H7 (cell line): ENCODE measurements at places on chromosomes 1 and 21.

DNA sequence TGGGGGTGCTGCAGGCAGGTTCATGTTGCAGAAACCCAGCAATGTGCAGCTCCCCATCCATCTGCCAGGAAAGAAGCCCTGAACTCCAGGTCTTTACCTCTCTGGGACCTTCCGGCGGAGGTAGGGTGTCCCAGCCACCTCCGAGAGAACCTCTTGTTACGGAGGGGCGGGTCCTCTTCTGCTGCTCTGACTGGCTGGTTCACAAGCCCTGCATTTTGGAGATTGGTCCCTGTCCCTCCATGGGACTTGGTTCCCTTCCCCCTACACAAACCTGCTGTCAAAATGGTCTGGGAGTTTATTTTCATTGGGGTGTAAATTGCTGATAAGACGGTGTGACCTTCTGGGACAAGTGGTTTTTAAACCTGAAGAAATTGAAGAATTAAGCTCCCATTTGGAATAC is 8.0 kb upstream of the CELSR2 start:
- peak; percentile 76 for DNase-seq

- DNase-seq, result no peak
Observed at GRCh38 chr1:100302739-100303138, 36.7 kb downstream of the RTCA start.

- DNase-seq, result peak; percentile 30
Observed at GRCh38 chr1:235516862-235517446, 12.7 kb upstream of the B3GALNT2 start.

DNA sequence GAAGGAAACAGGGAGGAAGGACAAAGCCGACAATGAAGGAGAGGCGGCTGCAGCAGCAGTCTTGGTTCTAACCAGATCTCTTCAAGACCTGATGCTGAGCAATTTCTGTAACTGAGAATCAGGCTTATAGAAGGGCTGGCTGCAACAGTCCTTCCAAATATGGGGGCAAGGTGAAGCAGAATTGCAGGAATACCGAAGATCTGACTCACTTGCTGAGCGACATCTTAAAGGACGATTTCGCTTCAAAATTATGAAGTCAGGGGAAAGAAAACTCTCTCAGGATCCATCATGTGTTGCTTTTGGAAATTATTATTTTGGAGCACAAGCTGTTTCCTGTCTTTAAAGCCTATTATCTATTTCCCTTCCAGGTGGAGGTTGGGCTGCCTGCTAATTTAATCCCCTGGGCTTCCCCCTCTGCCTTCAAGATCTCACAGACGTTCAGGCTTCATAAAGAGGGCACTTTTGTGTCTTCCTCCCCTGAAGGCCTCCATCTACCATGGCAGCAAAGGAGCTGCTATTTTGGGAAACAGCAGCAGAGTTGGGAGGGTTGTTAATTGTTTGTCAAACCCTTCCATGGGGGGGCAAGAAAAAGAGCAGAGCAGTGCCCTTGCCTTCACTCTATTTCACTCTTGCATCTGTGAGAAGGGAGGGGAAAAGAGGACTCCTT is 10.8 kb upstream of the IER5 start:
- no peak for DNase-seq

DNA sequence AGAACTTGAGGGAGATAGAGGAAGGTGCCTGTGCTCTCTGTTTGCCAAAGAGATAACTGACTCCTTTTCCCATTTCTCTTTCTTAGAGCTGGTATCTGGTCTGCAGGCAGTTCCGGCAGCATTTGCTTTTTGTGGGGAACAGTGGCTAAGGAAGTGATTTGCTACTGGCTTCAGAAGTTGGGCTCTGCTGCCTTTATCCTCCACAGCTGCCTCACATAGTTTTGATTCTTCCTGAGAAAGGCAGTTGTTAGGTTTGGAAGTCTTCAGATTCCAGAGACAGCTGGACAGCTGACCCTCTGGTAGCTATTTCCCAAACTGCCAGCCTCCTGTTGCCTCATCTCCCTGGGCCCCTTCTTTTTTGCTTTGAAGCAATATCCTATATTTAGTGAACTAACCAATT is 62.6 kb upstream of the MACF1 start:
- DNase-seq, result peak; percentile 44

- peak; percentile 79 for DNase-seq
Observed at GRCh38 chr1:32274646-32275340, 17.1 kb upstream of the HDAC1 start.

- no peak for DNase-seq
Observed at GRCh38 chr1:179757933-179758332, 14.8 kb downstream of the FAM163A start.

- DNase-seq, result peak; percentile 82
Observed at GRCh38 chr1:226637147-226637935, 88.8 kb downstream of the STUM start.

- DNase-seq, result no peak
Observed at GRCh38 chr1:184329962-184330868, 56.6 kb upstream of the C1orf21 start.

- no peak for DNase-seq
Observed at GRCh38 chr1:94531664-94532063, 9.9 kb downstream of the F3 start.

DNA sequence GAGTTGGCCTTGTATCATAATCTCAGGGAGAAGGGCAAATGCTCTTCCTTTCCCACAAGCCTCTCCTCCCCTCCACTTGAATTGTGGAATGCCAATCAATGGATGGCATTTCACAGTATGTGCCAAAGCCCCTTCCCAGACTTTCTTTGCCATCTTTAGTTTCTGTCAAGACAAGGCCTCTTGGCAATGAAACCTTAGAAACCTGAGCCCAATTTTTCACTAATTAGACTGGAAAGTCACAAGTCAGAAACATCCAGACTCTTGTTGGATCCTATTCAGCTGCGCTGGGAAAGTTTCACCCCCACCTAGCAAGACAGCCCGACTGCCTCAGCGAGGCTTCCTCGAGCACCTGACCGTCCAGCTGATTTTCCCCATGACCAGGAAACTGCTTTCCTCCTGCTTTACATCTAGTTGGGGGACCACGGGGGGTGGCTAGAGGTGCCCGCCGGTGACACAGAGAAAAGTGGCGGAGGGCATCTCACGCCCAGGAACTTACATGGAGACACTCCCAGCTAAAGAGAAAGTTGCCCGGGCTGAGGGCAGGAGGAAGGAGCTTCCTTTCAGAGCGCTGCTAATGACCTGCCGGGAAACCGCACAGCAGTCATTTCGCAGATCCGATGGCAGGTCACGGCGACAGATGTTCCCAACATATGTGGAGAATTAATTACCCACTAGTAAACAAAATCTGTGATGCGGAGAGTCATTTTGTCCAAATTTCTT is 302.6 kb upstream of the RRP15 start:
- no peak for DNase-seq

GRCh38 chr1:57131701-57132394 is 166.0 kb upstream of the C8B start:
- no peak for DNase-seq

GRCh38 chr1:22712502-22713271 is 2.0 kb downstream of the EPHB2 start:
- peak; percentile 59 for DNase-seq

DNA sequence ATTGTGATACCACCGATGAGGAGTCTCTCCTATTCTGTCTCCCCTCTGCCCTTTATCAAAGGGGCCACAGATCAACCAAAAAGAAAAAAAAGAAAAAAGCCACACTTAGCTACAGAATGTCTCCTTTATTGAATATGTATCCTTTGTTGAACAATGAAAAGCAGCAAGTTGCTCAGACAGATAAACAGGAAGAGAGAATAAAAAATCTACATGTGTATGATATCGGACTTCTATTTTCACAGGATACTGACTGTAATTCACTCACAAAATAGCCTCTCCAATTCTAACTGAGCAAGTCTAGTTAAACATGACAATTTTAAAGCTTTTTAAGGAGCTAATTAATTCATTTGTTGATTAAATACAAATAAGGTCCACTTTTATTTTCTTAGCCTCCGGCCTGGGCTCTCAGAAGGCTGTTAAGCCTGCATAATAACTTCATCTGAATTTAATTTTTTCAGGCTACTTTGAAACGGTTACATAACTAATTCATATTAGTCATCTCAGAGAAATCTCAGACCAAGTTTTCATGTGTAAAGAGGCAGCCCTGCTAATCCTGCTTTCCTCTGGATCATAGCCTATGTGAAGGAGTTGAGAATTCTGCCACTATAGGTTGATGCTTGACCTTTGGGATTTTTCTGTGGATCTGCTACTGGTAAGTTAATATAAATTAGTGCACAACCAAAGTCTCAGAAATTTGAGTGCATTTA is 304.1 kb upstream of the NR5A2 start:
- no peak for DNase-seq

DNA sequence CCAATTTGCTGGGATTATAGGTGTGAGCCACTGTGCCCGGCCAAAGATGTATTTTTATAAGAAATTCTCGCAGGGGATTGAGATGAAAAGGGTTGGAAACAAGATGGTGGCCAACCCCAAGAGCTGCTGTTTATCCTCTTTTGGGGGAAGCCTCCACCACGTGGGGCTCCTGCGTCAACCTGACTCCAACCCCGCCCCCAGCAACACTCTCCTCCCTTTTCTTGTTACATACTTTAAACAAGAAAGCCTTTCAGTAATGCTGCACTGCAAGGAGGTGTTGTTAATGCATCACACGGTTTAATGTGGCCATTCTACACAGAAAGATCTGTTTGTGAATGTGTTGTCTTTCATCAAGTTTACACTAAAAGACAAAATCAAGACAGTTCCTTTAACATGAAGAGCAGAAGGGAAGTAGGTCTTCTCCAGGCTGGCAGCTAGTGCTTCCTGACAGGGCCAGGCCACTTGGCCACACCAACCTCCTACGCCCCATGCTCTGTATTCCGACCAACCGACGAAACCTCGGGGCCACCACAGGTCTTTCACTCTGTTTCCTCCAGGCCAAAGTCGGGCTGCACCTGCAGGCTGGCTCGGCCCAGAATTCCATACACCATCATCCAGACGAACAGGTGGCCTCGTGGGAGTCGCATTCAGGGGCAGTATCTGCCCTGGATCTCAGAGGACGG is 25.9 kb downstream of the C2CD2 start:
- peak; percentile 30 for DNase-seq

DNA sequence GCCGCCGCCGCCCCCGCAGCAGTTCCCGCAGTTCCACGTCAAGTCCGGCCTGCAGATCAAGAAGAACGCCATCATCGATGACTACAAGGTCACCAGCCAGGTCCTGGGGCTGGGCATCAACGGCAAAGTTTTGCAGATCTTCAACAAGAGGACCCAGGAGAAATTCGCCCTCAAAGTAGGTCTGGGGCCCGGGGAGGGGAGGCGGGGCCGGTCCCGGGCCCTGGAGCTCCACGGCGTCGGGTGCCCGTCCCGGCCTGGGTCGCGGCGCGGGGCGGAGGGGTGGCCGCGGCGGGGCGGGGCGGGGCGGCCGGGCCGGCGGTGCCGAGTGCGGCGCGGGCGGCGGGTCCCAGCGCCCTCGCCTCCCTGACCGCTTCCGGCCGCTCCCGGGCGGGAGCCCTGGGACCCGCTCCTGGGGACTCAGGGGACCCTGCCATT is 646 bp downstream of the MAPKAPK2 start:
- DNase-seq, result peak; percentile 86

DNA sequence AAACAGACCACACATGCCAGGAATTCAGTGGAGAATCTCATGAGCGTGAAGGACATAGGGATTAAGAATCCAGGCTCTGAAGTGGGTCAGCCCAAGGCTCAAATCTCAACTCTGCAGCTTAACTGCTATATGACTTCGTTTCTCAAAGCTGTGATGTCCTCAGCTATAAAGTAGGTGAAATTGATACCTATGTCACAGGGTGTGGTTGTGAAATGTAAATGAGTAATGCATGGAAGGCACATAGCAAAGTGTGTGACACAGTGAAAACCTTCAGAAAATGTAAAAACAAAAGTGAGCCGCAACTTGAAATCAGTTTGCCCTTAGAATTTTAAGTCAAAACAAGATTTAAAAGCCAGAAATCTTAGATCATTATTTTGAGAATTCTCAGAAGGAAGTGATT is 145.7 kb upstream of the PRMT6 start:
- no peak for DNase-seq

GRCh38 chr1:241356519-241357365 is at the start of gene RGS7:
TSS of gene RGS7 (minus strand) at chr1:241357205.
- peak; percentile 91 for DNase-seq

DNA sequence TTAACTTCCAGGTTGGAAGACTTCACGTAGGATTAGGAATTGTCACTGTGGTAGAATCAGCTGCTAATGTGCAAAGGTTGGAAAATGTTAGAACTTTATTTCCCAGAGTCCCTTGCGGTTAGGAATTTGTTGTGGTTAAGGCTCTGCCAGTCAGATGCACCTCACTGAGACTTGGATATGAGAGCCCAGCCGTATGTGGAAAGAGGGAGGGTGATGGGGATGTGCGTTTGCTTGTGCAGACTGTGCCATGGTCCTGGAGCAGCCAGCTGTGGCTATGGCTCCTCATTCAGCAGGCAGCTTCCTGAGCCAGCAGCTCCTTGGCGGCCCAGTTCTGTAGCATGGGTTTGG is 12.5 kb downstream of the S100A10 start:
- DNase-seq, result no peak

GRCh38 chr1:172398970-172399755 is 21.3 kb upstream of the C1orf105 start:
- no peak for DNase-seq

GRCh38 chr1:175802407-175803123 is 59.2 kb upstream of the TNR start:
- DNase-seq, result peak; percentile 27

GRCh38 chr1:55519937-55520683 is 304.9 kb upstream of the USP24 start:
- DNase-seq, result no peak

GRCh38 chr1:24859063-24860010 is 70.7 kb downstream of the RUNX3 start:
- no peak for DNase-seq

DNA sequence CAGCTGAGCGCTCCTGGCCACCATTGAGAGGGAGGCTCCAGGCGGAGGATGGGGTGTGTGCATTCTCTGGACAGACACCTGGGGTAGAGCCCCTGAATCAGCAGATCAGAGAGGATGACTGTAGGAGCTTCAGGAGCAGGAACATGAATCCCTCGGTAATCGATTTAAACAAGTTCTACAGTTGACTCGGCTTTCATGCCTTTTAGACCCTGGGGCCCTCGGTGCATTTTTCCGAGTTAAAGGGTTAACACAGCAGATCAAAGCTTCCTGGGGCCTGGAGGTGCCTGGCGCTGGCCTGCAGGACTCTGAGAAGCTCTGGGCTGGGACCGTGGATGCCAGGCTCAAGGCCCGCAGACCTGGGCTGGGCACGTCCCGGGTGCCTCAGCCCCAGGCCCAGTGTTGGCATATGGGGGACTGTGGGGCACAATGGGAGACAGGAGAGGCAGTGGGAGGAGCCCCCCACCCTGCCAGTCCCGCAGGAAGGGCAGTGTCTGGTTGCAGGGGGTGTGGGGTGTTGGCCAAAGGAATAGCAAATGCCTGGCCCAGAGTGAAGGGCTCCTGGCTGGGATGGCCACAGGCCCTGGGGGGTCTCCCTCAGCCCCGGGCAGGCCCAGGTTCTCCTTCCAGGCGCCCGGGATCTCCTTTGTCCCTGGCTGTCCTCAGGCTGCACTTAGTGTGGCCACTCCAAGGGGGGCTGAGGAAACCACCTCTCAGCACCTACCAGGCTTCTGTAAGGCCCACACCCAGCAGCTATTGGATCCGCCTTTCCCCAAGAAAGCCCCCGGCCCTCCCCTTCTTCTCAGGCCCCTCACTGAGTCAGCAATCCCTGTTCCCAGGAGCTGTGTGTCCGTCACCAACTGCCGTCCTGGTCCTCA is 40.1 kb downstream of the SLX9 start:
- no peak for DNase-seq
